ENCODE measurements at places on chromosomes 13 and 19.

- peak; percentile 62 for DNase-seq
Observed at GRCh38 chr19:17385878-17386611, 8.0 kb downstream of the CCDC194 start.

DNA sequence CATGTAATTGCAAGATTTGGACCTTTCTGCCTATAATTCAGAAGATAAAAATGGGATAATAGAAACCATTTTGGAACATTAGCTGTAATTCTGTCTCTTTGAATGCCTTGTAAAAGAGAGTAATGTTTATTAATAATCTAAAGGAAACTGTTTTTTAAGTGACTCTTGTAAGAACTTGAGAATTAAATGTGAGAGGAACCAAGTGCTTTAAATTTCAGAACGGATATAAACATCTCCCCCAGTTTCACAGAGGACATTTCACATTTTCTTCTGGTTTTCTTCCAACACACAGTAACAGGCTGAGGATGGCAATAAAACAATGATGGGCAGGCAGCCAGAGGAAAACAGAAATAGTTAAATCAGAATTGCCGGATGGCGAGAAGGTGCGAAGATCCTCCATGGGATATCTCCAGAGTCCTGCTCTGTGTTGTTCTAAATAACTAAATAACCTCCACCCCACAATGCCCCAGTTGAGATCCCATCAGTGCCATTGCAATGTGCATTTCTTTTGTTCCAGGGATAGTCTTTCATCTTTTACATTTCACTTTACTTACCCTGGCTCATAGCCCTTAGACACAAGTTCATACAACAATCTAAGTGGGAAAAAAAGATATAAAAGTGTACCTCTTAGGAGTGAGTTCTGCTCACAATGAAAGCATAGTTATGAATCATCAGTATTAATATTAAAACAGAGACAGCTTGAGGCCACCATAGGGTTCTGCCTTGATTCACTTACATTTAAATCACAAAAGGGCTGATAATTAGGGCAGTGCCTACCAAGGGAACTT is 73.3 kb downstream of the TNFRSF19 start:
- peak; percentile 8 for DNase-seq

DNA sequence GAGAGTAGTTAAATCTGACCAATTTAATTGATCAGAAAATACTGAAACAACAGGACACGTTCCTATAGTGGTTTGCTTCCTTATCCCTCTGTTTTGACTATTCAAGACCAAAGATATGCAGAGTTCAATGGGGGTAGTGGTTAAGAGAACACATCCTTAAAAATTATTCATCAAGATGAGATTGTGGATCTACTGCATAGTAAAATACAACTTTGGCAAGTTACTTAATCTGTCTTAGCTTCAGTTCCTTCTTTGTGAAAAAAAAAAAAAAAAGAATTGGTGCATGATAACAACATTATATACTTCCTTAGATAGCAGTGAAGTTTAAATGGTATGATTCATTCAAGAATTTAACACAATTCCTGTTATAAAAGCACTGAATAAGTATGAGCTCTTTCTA is 552.1 kb downstream of the DCT start:
- no peak for DNase-seq

GRCh38 chr13:106110241-106110855 is 425.1 kb downstream of the EFNB2 start:
- no peak for DNase-seq

GRCh38 chr19:18995804-18996241 is 37.5 kb downstream of the SUGP2 start:
- DNase-seq, result peak; percentile 29

DNA sequence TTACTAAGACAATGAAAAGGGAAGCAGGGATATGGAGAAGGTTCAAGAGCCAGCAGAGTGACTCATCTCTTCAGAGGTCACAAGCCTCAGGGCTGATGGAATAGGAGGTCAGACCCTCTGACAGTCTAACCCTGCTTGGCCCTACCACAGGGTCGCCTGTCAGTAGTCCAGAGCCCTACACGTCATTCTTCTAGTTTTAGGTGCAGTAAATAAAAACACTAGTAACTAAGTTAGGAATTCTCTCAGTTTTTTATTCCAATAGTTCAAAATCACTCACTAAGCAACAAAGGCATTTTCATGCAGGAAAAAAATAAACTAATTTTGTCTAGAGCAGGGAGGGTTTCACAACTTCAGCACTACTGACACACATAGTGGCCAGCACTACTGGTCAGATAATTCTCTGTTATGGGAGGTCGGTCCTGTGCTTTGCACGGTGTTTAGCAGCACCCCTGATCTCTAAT is 27.2 kb downstream of the FOXO1 start:
- DNase-seq, result no peak

- no peak for DNase-seq
Observed at GRCh38 chr19:11541238-11541637, 2.6 kb downstream of the CNN1 start.

GRCh38 chr13:44396701-44397580 is 23.3 kb downstream of the SERP2 start:
- no peak for DNase-seq

GRCh38 chr19:8045872-8046568 is 6.5 kb upstream of the CCL25 start:
- DNase-seq, result no peak

DNA sequence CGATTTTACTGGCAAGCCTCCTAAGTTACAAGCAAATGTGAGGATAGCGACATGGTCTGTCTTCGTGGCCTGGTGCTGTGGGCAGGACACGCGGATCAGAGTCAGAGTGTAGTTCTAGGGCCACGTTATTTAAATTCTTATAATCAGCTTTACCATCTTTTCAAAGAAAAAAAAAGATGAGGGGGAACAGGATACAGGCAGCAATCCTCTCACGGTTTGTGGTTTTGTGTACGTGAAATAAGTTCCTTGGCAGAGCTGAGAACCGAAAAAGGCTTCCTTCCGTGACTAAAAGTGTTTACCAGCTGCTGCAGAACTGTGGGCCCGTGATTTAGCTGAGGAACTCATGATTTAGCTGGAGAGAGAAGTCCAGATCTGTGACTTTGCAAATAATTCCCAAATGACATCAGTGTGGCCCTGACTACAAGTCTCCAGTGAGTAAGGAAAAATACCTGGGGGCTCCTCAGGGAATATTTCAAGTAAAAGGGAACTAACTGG is 27.2 kb downstream of the RCBTB2 start:
- DNase-seq, result peak; percentile 93

DNA sequence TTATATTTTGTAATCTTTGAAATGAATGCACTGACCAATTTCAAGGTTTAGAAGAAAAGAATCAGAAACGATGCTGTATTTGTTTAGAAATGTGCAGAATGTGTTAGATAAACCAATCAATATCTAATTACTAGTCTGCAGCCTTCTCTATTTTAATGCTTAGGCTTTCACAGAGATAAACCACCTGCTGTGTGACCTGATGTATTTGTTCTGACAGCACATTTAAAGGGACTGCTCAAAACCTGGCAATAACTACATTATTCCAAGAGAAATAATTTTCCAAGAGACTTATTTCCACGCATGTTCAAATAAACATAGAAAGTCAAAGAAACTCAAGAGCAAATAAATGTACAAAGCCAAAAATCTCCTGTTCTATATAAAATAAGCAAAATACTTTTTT is 641.6 kb upstream of the PCDH20 start:
- DNase-seq, result no peak

GRCh38 chr13:32581177-32581786 is 5.0 kb upstream of the PDS5B start:
- peak; percentile 32 for DNase-seq

DNA sequence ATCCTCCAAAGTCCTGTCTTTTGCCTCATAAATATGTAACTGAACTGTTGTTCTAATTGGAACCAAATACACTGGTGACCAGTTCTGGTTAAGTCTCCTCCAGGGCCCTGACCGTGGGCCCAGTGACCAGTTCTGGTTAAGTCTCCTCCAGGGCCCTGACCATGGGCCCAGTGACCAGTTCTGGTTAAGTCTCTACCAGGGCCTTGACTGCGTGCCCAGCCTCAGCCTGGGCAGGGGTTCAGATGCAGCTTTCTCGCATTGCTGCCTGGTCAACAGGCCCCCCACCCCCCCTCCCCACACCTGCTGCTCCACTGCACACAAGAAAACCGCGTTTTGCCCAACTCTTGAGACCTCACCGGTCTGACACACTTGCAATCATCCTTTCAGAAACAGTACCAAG is 3.8 kb upstream of the GRTP1 start:
- DNase-seq, result no peak

- no peak for DNase-seq
Observed at GRCh38 chr19:17581211-17581874, 25.9 kb downstream of the COLGALT1 start.

- DNase-seq, result no peak
Observed at GRCh38 chr19:29482855-29483640, 42.7 kb upstream of the VSTM2B start.

DNA sequence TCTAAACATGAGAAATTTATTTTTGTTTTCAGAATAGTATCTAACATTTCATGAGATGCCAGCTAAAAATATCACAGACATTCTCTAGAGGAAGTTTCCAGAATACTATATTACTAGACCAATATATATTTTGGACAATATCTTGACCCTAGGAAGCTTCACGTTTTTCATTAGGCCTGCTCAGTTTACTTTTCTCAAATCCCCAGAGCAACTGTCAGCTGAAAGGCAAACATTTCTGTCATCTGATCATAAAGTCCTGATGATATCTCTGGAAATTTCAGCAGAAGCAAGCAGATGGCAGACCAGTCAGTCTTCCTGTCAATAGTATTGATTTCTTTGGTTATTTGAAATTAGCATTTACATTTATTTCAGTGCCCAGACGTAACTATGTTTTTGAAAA is 4.0 kb downstream of the POSTN start:
- no peak for DNase-seq

DNA sequence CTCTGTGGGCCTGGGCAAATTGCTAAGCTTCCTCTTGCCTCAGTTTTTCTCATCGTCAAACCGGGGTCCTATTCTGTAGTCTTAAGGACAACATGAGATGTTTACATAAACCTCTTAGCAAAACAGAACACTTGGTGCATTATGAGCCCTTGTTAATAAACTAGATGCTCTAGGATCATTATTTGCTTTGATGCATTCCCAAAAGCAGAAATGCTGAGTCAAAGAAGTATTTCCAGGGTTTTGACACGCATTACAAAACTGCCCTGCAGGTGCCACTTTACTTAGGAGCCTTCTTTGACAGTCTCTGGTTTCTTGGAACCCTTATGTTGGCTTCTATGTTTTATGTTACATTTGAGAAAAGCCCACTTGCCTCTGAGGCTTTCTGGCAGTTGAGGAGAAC is 12.1 kb downstream of the AKAP11 start:
- DNase-seq, result peak; percentile 27

- DNase-seq, result no peak
Observed at GRCh38 chr13:47917022-47917574, 84.0 kb downstream of the SUCLA2 start.

DNA sequence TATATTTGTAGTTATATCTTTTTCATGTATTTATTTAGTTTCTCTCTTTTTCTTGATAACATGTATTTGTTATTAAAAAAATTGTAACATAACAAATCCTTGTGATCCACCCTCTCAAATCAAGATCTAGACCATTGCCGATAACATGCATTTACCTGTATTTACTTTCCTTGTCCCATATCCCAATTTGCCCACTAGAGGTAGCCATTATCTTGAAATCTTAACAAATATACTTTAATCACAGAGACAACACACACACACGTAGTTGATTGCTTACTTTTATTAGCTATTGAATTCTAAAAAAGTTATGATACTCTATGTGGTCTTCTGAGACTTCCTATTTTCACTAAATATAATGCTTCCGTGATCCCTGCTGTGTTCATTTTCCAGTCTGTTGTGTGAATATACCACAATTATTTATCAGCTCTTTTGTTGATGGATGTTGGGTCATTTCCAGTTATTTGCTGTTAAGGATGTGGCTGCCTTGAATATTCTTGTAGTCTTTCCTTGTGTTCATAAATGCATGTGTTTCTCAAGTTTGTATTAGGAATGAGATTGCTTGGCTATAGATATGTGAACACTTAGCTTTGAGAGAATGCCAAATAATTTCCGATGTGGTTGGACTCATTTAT is 31.3 kb upstream of the ZMYM2 start:
- no peak for DNase-seq

GRCh38 chr13:65401315-65401714 is 1828.8 kb downstream of the PCDH9 start:
- DNase-seq, result no peak

GRCh38 chr19:21256722-21257121 is 72.5 kb downstream of the ZNF708 start:
- no peak for DNase-seq

- no peak for DNase-seq
Observed at GRCh38 chr13:103873725-103874124, 807.5 kb upstream of the SLC10A2 start.

- no peak for DNase-seq
Observed at GRCh38 chr13:74867460-74867859, 614.5 kb downstream of the TBC1D4 start.

DNA sequence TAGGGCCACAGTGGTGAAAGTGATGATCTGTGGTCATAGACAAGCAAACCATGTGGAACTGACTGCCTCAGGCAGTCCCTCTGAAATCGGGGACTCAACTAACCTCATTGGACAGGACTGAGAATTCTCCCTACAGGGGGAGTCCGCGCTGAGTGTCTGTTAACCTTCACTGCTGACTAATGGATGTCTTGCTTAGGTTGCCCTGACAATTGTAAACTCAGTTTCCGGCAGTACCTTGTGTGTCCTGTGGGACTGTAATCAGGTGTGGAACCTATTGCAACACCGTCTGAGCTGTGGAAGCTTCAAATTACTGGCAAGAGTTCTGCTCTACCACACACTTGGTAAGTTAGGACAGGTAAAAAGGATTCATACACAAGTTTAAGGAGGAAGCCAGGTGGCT is 21.8 kb downstream of the ZNF77 start:
- DNase-seq, result no peak

- DNase-seq, result peak; percentile 90
Observed at GRCh38 chr13:48403151-48403631, 9.7 kb downstream of the LPAR6 start.

GRCh38 chr19:50512112-50512998 is 1.4 kb downstream of the ASPDH start:
- no peak for DNase-seq

DNA sequence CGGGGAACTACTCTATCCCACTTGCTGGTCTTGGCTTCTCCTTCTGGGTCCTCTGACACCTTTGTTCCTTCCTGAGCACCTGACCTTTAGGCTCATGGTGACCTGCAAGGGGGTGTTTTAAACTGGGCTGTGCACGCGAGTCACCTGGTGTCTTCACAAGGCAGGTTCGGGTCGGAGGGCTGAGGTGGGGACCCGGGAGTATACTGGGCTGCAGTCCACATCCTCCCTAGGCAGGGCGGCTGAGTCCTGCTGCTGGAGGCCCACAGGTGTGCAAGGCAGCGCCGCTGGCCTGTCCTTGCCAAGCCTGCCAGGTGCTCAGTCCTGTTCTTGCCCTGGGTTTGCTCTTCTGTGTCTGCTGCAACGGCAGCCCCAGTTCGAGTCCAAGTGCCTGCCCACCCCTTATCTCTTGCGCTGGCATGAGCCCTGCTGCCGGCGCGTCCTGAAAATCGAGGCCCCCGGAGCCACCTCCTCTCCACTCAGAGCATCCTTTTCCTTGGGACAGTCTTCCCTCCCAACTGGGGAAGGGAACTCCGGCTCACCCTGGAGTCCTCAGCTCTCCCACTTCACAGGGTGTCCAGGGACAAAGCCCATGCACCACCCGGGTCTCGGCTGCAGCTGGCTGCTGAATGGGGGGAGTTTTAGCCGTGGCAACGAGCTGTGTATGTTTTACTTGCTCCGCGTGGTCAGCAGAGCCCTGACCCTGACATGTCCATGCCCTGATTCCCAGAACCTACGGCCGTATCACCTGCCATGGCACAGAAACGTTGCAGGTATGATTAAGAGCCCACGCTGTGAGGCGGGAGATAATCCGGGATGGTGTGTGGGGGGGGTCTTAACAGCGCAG is 193.5 kb downstream of the TEX29 start:
- DNase-seq, result no peak

GRCh38 chr19:5814123-5814851 is 9.4 kb downstream of the NRTN start:
- DNase-seq, result no peak
